CD4-positive, CD25-positive, alpha-beta regulatory T cell (primary cell): ENCODE measurements at places on chromosomes 12 and 14. TPM values are rescaled to one million over a fixed set of nuclear protein-coding genes. Genes with fewer than 3 reads are reported as not detected.

OR4K14 gene
- not detected for total RNA-seq

DNA sequence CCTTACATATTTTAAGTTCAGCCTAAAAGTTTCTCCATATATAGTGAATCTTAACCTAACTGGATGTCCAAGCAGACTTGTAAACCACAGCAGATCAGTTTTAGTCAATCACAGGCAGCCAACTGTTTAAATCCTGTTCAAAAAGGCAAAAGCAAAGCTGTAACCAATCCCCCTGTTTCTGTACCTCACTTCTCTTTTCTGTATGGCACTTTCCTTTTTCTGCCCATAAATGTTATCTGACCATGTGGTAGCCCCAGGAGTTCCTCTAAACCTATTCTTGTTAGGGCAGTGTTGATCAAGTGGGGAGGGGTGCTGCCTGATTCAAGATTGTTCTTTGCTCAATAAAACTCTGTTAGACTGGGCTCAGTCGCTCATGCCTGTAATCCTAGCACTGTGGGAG, 8.5 kb upstream of the DACT1 start:
- H3K4me3 ChIP-seq: no peak overlapping the region
- H3K4me1 ChIP-seq: no peaks in the 10 kb centered on the region
- no peak overlapping the region for H3K27ac ChIP-seq
- H3K27me3 ChIP-seq: peaks cover 3% of the 10 kb centered on the region

DNA sequence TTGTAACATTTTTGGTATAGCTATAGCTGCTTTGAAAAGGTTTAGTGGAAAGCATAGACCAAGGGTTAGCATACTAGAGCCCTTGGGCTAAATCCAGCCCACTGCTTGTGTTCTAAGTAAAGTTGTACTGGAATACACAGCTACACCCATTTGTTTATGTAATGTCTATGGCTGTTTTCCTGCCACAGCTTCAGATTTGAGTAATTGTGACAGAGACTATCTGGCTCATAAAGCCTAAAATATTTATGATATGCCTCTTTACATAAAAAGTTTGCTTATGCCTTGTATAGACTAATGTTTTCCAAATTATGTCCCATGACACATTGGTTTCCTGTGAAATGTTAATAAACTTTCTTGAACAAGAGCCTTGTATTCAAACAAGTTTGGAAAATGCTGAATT, 234.8 kb upstream of the ATP2B1 start:
- no peak overlapping the region for H3K27ac ChIP-seq
- H3K4me1 ChIP-seq: peaks cover 12% of the 10 kb centered on the region
- no peak for DNase-seq
- H3K4me3 ChIP-seq: no peak overlapping the region
- H3K27me3 ChIP-seq: no peaks in the 10 kb centered on the region
- no peaks in the 10 kb centered on the region for H3K36me3 ChIP-seq

DNA sequence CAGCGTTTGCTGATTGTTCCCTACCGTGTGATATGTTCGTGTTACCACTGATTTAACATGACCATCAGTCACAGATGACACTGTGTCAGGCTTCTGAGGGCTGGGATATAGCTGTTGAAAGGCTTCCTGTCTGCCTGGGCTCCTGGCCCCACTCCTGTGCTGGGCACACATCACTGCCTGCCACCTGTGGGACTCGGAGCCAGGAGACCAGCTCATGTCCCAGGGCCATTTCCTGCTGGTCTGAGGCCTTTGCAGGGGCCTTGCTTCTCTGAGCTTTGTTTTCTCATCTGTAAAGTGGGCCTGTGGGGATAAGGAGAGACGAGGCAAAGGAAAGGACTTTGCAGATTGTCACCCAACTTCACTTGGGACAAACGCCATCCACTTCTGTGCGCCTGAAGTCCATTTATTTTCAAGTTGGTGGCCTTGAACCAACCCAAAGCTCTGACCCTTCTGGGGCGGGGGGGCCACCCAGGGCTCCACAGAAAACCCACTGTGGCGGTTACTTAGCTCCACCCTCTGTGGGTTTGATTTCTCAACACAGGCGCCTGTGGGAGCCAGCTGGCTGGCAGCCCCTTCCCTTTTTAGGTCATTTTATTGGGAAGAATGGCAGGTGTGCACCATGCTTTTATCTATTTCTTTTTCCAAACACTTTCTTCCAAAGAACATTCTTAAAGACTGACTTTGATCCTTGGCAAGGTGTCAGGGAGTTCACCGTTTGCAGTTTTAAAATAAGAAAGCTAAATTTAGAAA, 54.1 kb downstream of the BEGAIN start:
- H3K27ac ChIP-seq: no peak overlapping the region
- no peaks in the 10 kb centered on the region for H3K27me3 ChIP-seq
- H3K36me3 ChIP-seq: peaks cover 3% of the 10 kb centered on the region
- H3K4me3 ChIP-seq: no peak overlapping the region
- no peak for DNase-seq
